RWPE2 (cell line): ENCODE measurements at places on chromosomes 5 and 9.
A peak's percentile ranks its signal among the peaks of the same experiment; 100 is the strongest.

GRCh38 chr5:81363093-81363871 is 30.7 kb downstream of the ACOT12 start:
- no peak for DNase-seq

DNA sequence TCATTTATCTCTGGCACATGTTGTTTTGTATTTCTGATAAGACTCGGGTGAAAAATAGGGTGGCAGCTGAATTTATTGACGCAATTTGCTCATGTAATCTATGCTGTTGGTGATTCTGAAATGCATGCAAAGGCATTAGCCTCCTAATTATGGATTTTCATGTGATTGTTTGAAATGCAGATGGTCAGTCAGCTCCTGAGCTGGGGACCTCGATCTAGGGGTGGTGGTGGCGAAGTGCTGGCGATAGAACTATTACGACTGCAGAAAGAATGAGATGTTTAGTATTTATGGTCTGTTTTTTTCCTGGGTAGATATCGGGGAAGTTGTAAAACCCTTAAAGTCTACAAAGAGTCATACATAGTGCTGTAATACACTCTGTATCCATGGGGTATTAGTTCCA is 88.6 kb downstream of the SLC28A3 start:
- DNase-seq = no peak

DNA sequence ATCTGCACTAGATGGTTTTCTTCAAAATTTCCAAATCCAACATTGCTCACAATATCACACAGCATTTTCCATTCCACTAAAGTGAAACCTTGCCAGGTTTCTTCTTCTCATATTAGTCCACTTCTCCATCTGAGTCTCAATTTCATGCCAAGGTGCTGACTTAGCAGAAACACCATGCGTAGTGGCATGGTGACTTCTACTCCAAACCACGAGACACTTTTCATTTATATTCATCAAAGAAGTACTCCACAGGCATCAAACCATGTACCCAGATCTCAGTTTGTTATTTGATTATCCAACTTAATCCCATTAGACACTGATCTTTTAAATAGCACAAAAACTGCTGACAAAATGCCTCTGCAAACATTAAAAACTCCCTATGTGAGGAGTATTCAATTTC is 233.4 kb upstream of the ITGA1 start:
- no peak for DNase-seq

DNA sequence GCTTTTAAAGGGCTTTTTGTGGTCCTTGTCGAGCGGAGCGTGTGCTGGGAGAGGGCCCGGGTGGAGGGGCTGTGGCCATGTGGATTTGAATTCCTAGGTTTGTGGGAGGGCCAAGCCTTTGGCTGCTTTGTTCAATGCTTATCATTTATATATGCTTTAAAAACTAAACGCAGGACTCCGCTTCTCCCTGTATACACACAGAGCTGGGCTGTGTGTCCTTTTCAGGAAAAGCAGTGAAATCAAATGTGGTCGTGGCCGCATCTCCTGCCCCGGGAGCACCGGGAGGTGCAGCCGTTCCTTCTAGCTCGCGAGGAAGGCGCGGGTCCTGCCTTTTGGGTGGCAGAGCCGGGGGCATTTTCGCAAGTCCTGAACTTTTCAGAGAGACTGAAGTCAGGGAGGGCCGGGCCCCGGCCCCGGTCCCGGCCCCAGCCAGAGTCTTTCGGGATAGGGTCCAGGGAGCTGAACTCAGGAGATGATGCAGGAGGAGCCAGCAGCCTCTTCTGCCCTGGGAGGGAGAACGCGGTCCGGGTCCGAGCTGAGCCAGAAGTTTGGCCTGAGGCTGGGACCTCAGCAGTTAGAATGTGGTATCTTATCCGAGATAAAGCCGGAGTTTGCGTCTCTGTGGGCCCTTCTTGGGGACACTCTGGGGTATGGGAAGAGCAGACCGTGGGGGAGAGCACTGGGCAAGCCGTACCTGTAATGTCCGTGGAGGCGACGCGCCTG is 158.8 kb downstream of the C9orf152 start:
- DNase-seq = peak; percentile 64

DNA sequence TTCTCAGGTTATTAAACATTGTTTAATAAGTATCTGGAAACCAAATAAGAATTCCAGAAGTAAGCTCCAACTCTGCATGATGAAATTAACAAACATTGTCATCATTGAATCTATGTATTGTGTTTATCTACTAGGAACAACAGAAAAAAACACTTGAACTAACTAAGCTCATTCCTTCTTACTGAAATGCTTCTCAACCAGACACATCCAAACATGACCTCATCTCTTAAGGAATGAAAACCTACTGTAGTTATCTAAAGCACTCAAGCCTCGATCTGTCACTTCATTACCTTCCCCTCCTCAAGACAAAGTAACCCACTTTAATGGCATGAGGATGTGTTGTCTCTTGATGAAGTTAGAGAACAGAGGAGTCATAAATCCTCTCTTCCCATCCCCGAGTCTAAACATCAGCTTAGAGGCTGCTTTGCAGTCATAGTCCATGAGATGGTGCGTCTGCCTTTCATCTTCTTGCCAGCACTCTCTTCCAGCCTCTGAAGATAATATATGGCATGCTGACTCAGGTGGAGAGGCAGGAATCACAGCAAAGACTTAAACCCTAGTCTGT is 86.5 kb downstream of the CEMIP2 start:
- DNase-seq = no peak

- DNase-seq = peak; percentile 75
These were observed 173.5 kb downstream of the FGF1 start for GRCh38 chr5:142512043-142513042.

GRCh38 chr9:16768816-16769215 is 101.7 kb downstream of the BNC2 start:
- DNase-seq = no peak

GRCh38 chr9:127813686-127814226 is 11.1 kb downstream of the FPGS start:
- peak; percentile 59 for DNase-seq
